ENCODE measurements at places on chromosomes 16 and 17.
A peak's percentile ranks its signal among the peaks of the same experiment; 100 is the strongest.

DNA sequence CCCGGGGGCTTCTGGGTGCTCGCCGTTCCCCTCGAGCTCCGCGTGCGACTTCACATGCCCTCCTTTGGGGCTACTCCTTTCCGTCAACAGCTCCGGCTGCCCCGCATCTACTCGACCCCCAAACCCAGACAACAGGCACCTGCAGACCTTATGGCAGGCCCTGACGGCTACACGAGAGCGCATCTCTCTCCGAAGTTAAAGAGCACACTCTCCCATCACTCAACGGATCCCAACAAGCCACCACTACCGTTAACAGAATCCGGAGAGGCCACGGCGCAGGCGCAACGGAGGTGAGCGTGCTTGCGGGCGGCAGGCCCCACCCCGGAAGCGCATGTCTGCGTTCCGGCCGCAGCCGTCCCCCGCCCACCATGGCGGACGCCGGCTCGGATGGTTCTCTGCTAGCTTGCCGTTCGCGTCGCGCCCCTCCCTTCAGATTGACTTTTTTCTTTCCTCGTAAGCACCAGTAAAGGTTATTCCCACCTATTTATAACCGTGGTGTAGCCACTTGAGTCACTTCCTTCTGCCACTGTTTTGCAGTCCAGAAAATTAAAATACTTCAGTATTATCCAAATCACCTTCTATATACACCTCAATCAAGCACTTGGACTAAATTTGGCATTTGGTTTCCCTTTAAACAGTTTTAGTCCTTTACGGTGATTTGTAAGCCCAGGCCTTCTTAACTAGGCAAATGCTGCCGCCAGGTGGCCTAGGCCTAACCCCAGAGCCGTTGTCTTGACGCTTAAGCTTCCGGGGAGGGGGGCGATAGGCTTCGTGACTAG, at the start of gene POLG2:
POLG2 (minus strand) TSS at position 269 of the 779 bp plus-strand sequence; CDS start at position 183, 86 bp downstream.
- DNase-seq = peak; percentile 79

GRCh38 chr17:42408061-42408460, 15.0 kb downstream of the CAVIN1 start:
- peak; percentile 63 for DNase-seq

- no peak for DNase-seq
Observed at GRCh38 chr16:65069766-65070165, 52.1 kb downstream of the CDH11 start.

DNA sequence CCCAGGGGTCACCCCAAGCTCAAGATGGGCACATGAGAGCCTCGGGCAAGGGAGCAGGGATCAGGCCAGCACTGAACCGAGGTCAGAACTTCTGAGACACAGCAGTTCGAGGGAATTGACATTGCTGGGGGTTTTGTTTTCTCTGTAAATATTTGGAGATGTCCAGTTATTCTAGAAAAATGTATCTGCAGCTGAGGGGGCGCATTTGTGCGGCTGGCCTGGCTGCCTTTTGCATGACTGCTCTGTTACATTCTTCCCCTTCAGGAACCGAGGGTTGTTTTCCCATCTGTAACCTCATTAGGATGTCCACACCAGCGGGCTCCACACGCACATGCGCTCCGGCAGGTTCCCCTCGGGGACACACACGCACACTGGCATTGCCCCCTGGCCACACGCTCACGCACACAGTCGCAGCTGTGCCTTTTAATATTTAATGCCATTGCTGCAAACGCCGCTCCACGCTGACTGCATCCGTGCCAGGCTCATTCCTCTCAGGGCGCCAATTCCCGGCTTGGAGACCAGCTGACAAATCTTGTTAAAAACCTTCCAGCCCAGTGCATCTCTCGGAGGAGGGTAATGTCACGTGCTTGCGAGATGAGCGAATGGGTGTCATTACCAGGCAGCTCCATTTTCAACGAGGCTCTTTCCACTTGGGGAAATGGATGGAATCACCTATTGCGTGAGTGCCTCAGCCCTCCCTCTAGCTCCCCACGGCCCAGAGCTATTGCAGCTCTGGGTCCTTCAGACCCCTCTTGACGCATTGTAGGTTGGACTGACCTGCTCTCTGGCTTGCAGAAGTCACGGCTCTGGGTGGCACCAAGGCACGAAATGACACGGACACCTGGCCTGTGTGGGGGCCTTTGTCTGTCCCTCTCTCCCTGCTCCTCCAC, 13.1 kb downstream of the CCR7 start:
- no peak for DNase-seq

- no peak for DNase-seq
Observed at GRCh38 chr16:83579436-83579835, 228.3 kb upstream of the HSBP1 start.

GRCh38 chr17:1608676-1609075, 20.0 kb downstream of the SLC43A2 start:
- no peak for DNase-seq

DNA sequence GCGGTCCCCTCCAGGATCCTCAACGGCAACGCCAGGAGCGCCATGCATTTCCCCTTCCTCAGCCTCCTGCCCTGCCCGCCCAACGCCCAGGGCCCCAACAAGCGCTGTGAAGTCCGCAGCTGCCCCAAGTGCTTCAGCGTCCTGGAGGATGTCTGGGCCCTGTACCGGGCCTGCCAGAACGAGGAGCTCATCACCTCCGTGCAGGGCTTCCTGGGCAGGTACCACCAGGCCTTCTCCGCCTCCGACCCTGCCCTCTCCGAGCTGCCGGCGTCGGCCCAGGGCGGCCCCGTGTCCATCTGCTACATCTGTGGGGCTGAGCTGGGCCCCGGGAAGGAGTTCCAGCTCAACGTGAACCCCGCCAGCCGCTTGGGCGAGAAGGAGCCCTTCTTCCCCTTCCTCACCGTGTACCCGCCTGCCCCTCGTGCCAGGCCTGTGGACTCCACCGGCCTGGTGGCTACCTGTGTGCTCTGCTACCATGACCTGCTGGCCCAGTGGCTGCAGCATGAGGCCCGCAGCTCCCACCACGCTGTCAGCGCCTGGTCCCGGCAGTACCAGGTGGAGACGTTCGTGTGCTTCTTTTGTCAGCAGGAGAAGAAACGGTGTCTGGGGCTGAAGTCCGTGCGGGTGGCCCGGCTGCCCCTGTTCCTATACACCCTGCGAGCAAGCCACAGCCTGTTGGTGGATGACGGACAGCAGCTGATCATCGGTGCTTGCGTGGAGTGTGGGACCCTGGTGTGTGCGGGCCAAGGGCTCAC, 58.9 kb upstream of the CIBAR2 start:
- no peak for DNase-seq

- no peak for DNase-seq
Observed at GRCh38 chr17:72976971-72977770, 115.3 kb downstream of the SLC39A11 start.

DNA sequence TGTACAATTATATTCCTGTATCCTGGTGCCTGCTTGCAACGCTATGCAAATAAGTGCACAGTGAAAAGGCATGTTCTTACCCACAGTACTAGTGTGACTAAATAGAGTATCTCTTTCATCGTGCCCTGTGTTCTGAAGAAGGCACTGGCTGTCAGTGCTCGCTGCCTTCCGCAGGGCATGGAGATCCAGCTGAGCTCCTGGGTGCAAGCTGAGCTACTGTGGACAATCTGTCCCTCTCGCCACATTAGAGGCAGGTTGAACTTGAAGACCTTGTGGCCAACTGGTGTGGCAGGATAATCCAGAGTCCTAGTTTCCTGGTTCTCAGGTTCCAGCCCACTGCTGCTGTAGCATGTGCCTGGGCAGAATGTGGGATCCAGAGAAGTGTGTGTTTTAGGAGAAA, 1.9 kb upstream of the ST6GALNAC1 start:
- no peak for DNase-seq

GRCh38 chr17:81494626-81495377, 17.8 kb downstream of the ACTG1 start:
- no peak for DNase-seq

GRCh38 chr16:21638573-21638975, 13.8 kb downstream of the IGSF6 start:
- no peak for DNase-seq

Data from C1 segment of cervical spinal cord (tissue), 14 donors.